ENCODE measurements at places on chromosomes 13 and 19.

DNA sequence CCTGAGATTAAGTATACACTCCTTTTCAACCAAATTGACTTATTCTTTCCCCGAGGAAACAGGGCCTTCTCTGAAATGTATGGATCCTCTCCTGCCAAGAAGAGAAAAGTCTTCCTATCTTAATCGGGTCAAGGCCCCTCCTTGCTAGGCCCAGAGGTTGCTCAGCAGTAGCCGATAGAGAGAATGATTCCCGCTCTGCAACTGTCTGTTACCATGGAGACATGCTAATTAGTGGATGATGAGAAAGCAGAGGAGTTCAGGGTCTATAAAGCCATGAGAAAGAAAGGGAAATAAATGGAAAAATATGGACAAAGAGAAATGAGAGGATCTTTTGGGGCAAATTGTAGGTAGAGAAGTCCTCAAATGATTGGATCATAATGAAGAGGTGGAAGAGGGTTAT is 103.5 kb downstream of the POU4F1 start:
- H3K4me1 ChIP-seq = no peaks in the 10 kb centered on the region
- H3K36me3 ChIP-seq = no peaks in the 10 kb centered on the region
- no peak overlapping the region for H3K27ac ChIP-seq
- no peak overlapping the region for H3K4me3 ChIP-seq
- DNase-seq = no peak

DNA sequence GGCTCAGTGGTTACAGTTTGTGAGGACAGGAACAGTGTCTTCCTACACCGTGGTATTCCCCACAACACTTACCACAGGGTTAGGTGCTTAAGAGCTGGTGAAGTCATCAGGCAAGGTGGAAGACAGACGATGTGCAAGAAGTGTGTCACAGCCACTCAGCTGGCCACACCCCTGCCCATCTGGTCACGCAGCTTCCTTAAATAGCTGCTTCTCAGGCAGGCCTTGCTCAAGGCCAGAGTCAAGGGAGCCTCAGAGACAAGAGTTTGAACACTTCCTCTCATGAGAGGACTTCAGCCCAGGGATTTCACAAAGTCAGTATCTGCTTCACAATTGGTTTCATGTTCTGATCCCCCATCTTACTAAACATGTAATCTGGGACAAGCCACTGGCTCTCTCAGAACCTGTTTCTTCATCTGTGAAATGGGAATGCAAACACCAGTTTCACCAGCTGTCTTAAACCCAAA is 80.3 kb upstream of the FRY start:
- peak; percentile 76 for DNase-seq
- peak overlapping the region; percentile 84 for H3K27ac ChIP-seq
- H3K4me3 ChIP-seq = peak overlapping the region; percentile 23
- H3K4me1 ChIP-seq = peaks cover 7% of the 10 kb centered on the region

DNA sequence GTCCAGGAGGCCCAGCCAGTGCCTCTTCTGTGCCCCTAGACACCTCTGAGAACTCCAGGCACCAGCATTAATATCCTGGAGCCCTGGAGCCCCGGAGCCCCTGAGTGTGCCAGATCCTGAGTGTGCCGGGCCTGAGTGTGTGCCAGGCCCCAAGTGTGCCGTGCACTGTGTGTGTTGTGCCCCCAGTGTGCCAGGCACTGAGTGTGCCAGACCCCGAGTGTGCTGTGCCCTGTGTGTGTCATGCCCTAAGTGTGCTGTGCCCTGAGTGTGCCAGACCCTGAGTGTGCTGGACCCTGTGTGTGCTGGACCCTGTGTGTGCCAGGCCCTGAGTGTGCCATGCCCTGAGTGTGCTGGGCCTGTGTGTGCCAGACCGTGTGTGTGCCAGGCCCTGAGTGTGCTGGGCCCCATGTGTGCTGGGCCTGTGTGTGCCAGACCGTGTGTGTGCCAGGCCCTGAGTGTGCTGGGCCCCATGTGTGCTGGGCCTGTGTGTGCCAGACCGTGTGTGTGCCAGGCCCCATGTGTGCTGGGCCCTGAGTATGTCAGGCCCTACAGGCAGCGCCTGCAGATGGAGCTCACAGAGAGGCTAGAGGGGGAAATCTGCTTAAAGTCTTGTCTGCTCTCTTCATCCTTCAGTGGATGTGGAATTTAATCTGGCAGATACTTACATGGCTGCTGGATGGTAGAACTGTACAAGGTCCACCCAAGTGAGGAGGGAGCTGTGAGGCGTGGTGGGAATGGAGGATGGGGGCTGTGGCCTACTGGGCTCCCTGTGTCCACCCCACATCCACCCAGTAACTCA is 53.9 kb downstream of the C13orf46 start:
- no peak overlapping the region for H3K27ac ChIP-seq
- peaks cover 6% of the 10 kb centered on the region for H3K4me1 ChIP-seq

GRCh38 chr13:36778083-36778671 is 40.8 kb upstream of the RFXAP start:
- H3K4me1 ChIP-seq = no peaks in the 10 kb centered on the region
- peaks cover 45% of the 10 kb centered on the region for H3K27me3 ChIP-seq
- H3K27ac ChIP-seq = no peak overlapping the region

- H3K27me3 ChIP-seq = peaks cover 12% of the 10 kb centered on the region
- H3K36me3 ChIP-seq = no peaks in the 10 kb centered on the region
- no peaks in the 10 kb centered on the region for H3K4me1 ChIP-seq
- no peak for DNase-seq
- no peak overlapping the region for H3K4me3 ChIP-seq
Observed at GRCh38 chr13:111367340-111367739, 46.9 kb downstream of the TEX29 start.
